ENCODE measurements at places on chromosomes 5 and 9.

DNA sequence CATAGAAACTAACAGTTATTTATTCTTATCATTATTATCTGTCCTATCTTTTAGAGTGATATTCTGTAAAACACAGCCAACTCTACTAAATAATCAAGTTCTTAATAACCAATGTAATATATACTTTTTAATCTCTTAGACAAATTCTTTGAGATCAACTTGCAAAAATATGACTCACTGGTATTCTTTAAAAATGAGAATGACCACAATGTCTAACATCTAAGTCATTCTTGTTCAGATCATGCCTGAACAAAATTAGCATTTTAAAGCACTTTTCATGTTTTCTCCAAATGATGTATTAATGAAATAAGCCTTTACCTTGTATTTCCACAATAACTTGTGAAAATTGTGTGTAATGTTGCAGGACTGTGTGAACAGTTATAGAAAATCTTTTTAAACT, 356.9 kb upstream of the RGMB start:
- no peak for DNase-seq

DNA sequence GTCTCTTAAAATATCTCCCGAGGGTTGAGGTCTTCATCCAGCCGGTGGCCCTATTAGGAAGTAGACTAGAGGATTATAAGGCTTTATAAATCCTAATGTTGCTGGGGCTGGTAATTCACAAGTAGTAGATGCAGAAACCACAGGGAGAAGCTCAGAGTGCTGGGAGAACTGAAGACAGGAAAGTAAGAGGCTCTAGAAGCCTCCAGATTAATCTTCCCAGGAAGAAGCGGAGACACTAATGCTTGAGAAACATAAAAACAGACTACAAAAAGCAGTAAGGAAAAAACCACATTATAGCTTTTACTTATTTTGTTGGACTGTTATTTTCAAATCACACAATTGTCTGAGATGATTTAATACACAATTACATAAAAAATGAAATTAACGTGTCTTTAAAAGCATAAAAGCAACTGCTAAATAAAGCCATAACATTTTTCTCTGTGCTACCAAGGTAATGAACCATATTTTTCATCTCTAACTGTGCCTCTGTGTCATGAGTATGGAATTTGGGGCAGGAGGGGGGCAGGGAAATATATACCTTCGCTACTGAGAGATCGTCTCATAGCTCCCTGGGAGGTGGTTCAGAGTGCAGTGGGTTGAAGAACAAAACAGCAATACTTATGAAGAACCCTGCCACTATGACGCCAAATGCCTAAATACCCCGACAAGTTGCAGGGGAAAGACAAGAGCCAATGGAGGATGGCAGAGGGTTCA, 806.2 kb upstream of the WWC1 start:
- no peak for DNase-seq

- DNase-seq = no peak
These were observed 95.4 kb upstream of the LIFR start for GRCh38 chr5:38651806-38652205.

- no peak for DNase-seq
These were observed 84.6 kb downstream of the HMHB1 start for GRCh38 chr5:143896516-143896915.

DNA sequence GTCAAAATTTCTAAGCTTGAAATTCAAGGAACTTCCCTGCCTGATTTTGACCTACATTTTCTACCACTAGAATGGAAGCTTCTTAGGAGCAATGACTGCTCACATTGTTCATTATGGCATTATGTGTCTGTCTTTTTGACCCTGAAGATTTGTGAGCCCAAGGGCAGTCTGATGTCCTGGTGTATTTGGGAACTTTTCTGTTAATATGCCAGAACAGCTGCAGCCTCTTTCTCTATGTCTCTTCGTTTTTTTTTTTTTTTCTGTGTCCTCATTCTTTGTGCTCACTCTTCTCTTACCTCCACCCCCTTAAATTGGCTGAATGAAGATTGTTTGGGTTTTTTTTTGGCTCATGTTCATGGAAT, 34.8 kb upstream of the TMC1 start:
- no peak for DNase-seq

DNA sequence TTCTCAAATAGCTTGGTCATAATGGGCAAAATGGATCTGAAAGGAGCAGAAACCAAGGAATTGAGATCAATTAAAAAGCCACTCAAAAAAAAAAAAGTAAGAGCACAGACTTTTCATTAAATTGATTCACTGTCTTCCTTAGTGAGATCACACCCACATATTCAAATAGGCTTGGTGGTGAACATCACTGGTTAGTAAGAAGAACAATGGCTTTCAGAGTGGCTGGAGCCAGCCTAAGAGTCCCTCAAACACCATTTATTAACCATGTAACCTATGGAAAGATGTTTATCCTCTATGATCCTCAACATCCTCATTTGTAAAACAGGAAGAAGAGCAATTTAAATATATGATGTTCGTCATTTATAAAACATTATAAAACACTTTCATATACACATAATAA, 12.4 kb downstream of the CCDC112 start:
- no peak for DNase-seq

DNA sequence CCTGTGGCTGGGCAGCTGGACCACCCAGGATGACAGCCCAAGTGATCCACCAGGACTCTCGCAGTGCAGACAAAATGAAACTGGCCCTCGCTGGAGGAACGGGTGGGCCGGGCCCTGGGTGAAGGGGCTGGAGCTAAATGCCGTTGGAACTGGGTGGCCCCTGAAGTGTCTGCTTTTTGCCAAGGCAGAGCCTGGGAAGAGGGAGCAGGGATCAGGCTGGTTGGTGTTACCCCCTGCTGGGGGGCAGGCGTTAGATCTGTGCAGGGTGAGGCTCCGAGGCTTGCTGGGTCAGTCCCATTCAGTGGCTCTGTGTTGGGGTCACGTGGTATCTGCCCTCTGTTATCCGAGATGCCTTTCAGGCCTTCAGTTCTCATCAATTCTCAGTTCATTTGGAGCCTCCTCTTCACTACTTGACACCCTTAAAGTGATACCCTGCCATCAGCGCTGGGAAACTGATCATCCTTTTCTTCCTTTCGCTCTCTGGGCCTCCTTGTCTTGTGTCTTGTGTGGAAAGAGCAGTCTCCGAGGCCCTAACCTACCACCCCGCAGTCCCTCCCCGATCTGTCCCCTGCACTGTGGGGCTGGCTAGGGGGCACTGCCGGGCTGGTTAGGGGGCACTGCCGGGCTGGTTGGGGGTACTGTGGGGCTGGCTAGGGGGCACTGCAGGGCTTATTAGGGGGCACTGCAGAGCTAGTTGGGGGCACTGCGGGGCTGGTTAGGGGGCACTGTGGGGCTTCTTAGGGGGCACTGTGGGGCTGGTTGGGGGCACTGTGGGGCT, 37.3 kb downstream of the COL5A1 start:
- no peak for DNase-seq

DNA sequence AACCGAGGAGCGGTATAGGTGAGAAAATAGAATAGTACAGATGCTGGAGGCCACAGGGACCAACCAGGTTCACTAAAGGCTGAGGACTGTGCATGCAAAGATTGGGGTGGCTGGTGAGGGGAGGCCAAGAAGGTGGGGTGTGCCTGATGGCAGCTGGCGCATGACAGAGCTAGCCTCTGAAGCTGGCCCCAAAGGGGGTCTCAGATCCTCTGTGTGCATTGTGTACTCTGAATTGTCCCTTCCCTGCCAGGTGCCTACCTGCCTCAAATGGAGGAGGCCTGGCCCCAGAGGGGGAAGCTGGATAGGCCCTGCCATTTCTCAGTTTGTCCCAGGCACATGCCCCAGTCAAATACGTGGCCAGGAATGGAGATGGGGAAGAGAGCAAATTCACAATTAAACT, 63.1 kb downstream of the CRB2 start:
- no peak for DNase-seq

DNA sequence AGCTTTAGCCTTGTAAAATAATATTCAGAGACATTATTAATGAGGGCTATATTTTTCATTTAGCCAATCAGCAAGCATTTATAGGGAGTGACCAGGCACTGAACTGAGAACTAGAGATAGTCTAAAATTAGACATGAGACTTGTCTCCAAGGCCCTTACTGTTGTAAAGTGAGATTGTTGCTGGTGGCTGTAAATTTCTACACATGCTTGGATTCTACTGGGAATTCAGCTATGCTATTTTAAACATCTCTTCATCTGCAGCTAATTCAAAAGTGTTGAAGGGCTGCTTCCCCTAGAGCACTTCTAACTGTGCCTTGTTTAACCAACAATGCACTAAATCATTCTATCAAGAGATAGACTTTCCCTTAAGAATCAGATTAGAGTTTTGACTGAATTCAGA, 67.4 kb downstream of the CHSY3 start:
- DNase-seq = no peak

DNA sequence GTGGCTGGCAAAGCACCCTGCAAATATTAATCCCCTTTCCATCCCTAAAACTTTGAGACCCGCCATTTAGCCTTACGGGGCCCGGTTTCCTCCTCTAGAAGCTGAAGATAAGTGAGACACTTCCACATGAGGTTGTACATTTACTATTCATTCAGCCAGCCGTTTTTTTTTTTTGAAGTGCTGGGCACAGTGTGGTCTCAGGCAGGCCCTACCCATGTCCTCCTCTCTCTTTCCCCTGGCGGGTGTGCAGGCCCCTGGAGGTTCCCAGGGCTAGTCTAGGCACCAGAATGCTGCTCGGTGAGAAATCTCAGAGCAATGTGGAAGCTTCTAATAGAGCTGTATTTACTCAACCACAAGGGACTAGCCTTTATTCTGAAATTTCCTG, 107.4 kb upstream of the LARP1 start:
- DNase-seq = no peak

GRCh38 chr9:80157561-80157983, 585.8 kb downstream of the TLE4 start:
- no peak for DNase-seq

DNA sequence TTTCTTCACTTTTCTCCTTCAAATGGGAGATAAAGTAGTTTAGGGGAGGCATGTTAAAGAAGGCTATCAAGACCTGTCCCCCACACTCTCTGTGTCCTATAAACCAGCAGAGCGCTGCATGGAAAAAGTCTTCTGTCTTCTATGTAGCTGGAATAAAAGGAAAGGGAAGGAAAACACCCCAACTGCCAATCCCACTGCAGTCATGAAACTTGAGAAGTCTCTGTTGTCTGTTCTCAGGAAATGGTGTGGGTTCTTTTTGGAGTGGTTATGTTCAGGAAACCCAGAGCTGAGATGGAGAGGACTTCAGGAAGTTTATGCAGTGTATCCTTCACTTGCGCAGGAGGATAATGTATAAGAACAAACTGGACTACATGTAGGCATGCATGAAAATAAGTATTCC, 274.3 kb downstream of the GAS1 start:
- DNase-seq = no peak

Measured in activated effector memory CD4-positive, alpha-beta T cell treated with anti-CD3 and anti-CD28 coated beads, Interleukin-2, amount 50 U/mL, for 16 hours (primary cell).